ENCODE measurements at places on chromosomes 3 and 15.

DNA sequence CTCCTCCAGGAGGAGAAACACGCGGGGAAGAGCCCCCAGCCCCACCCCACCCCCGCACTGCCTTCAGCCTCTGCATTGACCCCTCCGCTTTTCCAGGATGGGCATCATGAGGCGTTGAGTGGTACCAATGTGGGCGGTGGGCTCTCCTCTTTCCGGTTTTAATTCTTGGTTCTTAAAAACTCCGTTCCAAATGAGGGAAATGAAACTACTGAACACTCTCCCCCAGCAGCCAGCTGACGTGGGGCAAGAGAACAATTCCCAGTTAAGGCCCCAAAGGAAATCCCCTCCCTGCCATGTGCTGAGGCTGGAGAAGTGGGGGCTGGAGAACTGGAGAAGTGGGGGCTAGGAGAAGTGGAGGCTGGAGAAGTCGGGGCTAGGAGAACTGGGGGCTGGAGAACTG is 5.3 kb upstream of the NRROS start:
- DNase-seq = no peak

- no peak for DNase-seq
Observed at GRCh38 chr3:149523512-149524299, 49.2 kb downstream of the TM4SF4 start.

- DNase-seq = no peak
Observed at GRCh38 chr15:42190370-42190769, 17.7 kb downstream of the VPS39 start.

GRCh38 chr3:49707113-49707480 is 12.4 kb downstream of the AMIGO3 start:
- DNase-seq = no peak

DNA sequence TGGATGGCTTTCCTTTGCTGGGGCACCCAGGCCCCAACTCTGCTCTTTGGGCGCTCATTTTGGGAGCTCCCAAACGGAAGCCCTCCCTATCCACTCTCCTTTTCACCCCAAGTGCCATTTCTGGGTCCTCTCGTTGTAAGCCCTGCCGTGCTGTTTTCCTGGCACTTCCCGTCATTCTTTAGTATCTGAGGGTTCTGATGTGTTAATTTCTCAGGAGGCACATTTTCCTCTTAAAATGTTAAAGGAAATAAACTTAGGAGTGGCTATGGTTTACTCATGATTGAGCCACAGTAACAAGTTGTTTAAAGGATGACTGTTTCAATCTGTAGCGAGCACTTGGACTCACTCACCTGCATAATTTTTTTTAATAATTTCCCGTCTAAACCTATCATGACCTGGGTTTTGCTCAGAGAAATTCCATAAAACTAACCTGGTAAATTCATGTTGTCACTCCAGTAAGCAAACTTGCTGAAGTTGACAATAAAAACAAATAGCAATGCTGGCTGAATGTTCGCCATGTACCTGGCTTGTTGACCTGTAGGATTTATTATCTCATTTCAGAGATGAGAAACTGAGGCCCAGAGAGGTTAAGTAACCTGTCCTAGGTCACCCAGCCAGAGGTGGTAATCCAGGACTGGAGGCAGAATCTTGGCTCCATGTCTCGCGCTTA is 10.6 kb downstream of the ALDH1A3 start:
- DNase-seq = no peak

DNA sequence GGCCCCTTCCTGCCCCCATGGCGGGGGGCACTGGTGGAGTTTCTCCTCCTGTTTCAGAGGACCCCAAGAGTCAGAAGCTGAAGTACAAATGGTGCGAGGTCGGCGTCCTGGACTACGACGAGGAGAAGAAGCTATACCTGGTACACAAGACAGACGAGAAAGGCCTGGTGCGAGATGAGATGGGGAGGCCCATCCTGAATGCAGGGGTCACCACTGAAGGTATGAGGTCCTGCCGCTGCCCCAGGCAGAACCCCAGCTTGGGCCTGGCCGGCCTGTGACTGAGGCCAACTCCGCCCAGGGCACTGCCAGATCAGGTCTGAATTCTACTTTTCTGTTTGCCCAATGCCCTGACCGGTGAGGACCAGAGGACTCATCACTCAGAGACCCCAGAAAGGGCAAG is 15.0 kb downstream of the DNAH1 start:
- DNase-seq = no peak

DNA sequence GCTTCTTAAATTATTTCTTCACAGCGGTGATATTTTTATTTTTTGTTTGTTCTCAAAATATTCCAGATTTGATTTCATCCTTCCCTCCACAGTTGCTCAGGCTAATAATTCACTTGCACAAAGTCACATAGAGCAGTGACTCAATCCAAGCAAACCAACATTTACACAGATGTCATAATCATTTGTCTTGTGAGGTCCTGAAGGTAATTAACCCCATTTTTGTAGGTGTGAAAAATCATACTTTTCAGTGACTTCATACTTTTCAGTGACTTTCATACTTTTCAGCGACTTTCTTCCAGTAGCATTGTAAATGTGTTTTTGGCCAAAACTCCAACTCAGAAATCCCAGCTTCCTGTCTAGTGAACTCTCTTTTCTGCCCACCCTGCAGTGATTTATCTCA is 32.1 kb downstream of the CD200 start:
- DNase-seq = no peak

- peak; percentile 42 for DNase-seq
Observed at GRCh38 chr3:71225951-71226564, 357.5 kb downstream of the FOXP1 start.

GRCh38 chr3:144324076-144324475 is 352.5 kb downstream of the DIPK2A start:
- DNase-seq = no peak

DNA sequence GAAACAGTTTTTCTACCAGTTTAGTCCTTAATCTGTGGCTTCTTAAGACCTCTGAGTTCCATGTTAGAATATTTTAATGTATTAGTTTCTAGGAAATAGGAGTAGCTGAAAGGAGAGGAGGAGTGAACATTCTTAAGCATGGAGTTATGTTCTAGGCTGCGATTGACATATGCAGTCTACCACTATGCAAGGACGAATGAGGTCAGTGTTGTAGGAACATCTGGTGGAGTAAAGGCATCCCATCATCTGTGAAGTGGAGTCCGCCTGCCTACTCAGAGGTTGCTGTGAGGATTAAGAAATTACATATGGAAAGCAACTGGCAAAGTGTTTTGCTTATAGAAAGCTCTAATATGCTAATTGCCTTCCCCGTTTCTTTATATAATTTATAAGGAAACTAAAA is 45.1 kb downstream of the SNAPC5 start:
- no peak for DNase-seq

- DNase-seq = no peak
Observed at GRCh38 chr3:107465064-107465631, 57.6 kb upstream of the BBX start.

GRCh38 chr15:41341519-41341918 is 8.8 kb downstream of the NUSAP1 start:
- no peak for DNase-seq

DNA sequence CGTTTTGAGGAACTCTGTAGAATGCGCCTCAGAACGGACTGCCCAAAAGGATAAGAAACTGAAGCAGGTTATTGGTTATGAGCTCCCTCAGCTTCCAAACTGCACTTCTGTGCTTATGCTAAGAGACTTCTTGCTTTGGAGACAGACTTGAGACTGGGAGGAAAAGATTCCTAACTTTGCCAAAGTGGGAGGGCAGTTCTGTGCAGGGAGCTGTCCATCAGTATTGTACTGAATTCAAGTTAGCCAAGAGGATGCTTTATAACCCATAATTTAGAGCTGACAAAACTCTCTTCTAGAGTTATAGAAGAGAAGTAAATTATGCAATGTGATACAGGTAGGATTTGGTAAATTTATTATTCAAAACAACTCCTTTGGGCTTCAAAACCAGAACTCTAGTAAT is 519.8 kb upstream of the GBE1 start:
- DNase-seq = no peak

DNA sequence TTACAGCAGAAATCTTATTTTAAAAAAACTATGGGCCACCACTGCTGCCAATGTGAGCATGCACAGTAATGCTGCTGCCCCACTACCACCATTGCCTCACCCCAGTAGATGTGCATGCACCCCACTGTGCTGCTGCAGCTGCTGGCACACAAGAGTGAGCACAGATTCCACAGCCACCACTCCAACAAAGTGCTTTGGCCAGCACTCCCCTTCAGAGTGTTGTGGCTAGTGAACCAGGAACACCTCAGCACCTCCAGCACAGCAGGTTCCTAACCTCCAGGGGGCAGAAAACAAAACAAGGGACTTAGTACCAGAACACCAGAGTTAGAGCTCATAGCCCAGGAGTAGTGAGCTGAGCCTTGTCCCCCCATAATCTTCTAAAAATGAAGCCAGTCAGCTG is 629.6 kb downstream of the PYDC2 start:
- DNase-seq = no peak

- DNase-seq = no peak
Observed at GRCh38 chr3:152496716-152497115, 228.0 kb downstream of the MBNL1 start.

GRCh38 chr15:52466134-52466701 is 62.5 kb downstream of the MYO5A start:
- peak; percentile 74 for DNase-seq

GRCh38 chr3:59422312-59422711 is 372.5 kb upstream of the CFAP20DC start:
- no peak for DNase-seq

GRCh38 chr3:197353867-197354567 is 55.6 kb upstream of the DLG1 start:
- DNase-seq = no peak

DNA sequence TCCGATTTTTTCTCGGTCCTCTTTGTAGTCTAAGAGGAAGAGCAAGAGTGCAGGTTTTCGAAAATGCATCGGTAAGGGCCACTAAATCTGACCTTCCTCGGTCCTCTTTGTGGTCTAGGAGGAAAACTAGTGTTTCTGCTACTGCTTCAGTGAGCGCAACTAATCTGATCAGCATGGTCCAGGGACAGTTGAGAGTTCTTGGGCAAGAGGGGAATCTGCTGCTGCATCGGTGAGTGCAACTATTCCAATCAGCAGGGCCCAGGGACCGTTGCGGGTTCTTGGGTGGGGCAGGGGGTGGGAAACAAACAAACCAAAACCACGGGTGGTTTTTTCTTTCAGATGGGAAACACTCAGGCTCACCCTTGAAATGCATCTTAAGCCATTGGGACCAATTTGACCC is 10.5 kb upstream of the OSBPL11 start:
- DNase-seq = no peak

DNA sequence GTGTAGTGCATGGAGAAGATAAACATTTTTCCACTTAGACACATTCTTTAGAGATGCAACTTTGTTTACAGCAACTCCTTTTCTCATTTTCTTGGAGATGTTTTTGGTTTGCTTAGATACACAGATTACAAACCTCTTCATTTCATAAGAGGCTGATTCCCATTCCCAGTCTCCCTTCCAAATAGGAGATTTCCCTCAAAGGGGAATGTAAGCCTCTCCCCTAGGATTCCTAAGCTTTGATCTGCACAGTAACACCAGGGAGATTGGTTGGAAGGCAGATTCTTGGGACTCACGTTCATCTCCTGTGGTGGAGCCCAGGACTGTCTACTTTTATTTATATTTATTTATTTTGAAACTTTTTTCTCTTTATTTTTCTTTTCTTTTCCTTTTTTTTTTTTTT is 63.2 kb downstream of the MCTP2 start:
- no peak for DNase-seq

GRCh38 chr15:75460646-75461045 is 9.2 kb upstream of the SIN3A start:
- DNase-seq = no peak

- DNase-seq = no peak
Observed at GRCh38 chr15:95770196-95770595, 560.3 kb upstream of the NR2F2 start.

- DNase-seq = no peak
Observed at GRCh38 chr15:79265987-79266579, 16.4 kb upstream of the ANKRD34C start.

- DNase-seq = no peak
Observed at GRCh38 chr3:146594843-146595482, 10.2 kb downstream of the PLSCR5 start.

DNA sequence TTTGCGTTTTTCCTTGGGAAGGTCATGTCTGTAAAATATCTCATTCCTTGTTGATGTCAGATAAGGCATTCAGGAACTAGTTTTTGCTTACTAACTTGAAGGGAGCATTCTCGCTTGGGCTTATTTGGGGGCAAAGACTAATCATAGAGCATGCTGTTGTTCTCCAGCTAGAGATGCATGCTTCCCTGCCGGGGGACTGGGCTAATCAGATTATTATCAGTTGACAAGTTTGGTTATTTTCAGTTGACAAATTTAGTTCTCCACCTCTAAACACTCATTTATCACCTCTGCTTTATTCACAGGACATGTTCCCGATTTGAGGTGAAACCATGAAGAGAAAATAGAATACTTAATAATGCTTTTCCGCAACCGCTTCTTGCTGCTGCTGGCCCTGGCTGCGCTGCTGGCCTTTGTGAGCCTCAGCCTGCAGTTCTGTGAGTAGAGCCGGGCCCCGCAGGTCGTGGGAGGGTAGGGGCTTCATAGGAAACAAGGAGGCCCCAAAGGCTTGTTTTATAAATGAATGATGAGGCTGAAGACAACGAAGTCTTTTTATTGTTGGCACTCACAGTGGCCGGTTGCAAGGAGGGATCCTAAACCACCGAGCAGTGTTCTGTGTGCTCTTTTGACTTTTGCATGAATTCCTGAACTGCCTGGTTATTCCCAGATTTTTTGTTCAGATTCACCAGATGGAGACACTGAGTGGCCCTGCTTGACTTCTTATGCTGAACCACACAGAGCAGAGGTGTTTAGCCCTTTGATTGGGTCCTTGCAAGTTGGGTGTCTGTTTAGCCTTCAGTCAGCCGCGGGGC is 28.4 kb downstream of the PXYLP1 start:
- DNase-seq = no peak

- no peak for DNase-seq
Observed at GRCh38 chr3:174598885-174599439, 260.2 kb upstream of the NAALADL2 start.

DNA sequence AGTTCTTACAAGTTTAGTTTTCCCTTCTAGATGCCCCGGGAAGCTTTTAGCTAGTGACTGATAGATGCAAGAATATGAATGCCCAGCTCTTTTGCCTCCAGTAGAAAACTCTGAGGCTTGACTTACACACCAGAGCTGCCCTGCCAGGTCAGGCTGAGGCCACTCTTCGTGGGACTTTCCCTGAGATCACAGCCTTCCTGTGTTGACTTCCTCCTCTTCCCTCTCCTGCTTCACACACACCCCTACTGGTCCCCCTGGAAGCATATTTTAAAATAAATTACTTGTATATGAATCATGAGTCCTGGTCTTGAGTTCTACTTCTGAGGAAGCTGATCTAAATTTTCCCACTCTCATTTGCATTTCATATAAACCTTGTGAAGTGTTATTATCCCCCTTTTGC is 413.7 kb downstream of the PDCD6IP start:
- no peak for DNase-seq
